Lower leg skin (tissue), 4 donors: ENCODE measurements at places on chromosomes 3 and 15. TPM values are rescaled to one million over a fixed set of nuclear protein-coding genes. Genes with fewer than 3 reads are reported as not detected.

RNU5B-1 gene
- not detected for total RNA-seq

EPM2AIP1 gene
- 8.1 TPM for total RNA-seq

CCDC50 gene
- total RNA-seq = 32.1 TPM

RBP2 gene
- total RNA-seq = not detected

CD200 gene
- total RNA-seq = 8.2 TPM

SNX4 gene
- total RNA-seq = 24.0 TPM

SETD2 gene
- total RNA-seq = 51.6 TPM

GRIP2 gene
- total RNA-seq = 5.2 TPM

TMEM158 gene
- 2.0 TPM for total RNA-seq

CCR8 gene
- not detected for total RNA-seq

TLR9 gene
- 0.61 TPM for total RNA-seq

RLBP1 gene
- total RNA-seq = not detected

BDH1 gene
- 60.3 TPM for total RNA-seq

DISP2 gene
- total RNA-seq = not detected

ALDH1A2 gene
- total RNA-seq = 6.0 TPM

FAM3D gene
- 3.7 TPM for total RNA-seq

GAP43 gene
- total RNA-seq = not detected

ARF4 gene
- 61.6 TPM for total RNA-seq

ADGRG7 gene
- not detected for total RNA-seq

FES gene
- total RNA-seq = 17.9 TPM

A4GNT gene
- total RNA-seq = not detected

ERC2 gene
- total RNA-seq = not detected

FRMD4B gene
- 58.0 TPM for total RNA-seq

C3orf70 gene
- 0.84 TPM for total RNA-seq

BTLA gene
- 2.6 TPM for total RNA-seq
